ENCODE measurements at places on chromosomes 5 and 9.

GRCh38 chr9:19720377-19720776, 68.5 kb downstream of the SLC24A2 start:
- DNase-seq = no peak

- no peak for DNase-seq
Observed at GRCh38 chr5:121021681-121022080, 557.6 kb downstream of the PRR16 start.

GRCh38 chr9:136249877-136250559, 4.4 kb upstream of the QSOX2 start:
- no peak for DNase-seq

- DNase-seq = no peak
Observed at GRCh38 chr5:65749956-65750355, 28.0 kb downstream of the NLN start.

DNA sequence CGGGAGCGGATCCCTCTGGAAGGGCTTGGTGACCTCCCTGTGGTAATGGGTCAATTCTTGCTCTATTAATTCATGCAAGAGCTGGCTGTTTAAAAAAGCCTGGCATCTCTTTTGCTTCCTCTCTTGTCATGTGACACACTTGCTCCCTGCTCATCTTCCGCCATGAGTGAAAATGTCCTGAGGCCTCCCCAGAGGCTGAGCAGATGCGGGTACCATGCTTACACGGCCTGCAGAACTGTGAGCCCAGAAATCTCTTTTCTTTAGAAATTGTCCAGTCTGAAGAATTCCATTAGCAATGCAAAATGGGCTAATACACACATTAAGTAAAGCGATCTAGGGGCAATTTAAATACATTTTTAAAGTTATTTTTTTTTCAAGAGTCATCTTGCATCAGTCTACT, 48.7 kb upstream of the CDK20 start:
- no peak for DNase-seq

GRCh38 chr9:123343443-123344191, 12.4 kb upstream of the CRB2 start:
- no peak for DNase-seq

GRCh38 chr9:14710804-14711203, 11.7 kb downstream of the CER1 start:
- DNase-seq = peak; percentile 67

DNA sequence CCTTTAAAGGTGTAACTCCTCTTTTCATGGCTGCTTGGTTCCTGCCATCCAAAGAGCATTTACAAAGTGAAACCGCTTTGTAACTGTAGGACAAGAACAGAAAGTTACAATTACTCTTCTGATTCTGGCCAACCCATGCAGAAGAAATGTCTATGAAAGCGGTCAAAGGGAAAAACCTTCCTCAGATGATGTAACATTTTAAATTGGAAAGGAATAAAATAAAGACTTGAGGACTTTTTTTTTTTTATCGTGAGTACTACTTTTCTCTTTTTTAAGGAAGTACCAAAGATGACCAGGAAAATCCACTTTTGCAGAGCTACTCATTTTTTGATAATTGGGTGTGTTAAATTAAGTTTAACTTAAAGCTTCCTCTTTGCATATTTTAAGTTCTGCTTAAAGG, 13.0 kb upstream of the C9orf72 start:
- no peak for DNase-seq

- DNase-seq = no peak
Observed at GRCh38 chr5:58231041-58231440, 228.8 kb downstream of the PLK2 start.

DNA sequence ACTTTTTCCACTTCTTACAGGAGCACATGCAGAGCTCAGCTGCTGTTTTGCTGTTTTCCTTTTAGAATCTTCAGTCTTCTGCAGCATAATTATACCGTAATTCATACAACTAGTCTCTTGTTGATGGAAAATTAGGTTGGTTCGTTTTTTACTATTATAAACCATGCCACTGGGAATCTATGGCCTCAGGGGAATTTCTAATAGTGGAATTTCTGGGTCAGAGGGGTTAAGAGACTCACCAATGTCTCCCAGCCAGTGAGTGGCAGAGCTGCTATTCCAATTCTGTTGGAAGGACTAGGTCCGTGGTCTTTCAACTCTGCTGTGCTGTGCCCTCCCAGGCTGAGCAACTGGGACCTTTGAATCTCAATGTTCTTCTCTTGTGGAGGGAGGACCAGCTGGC, 282.5 kb downstream of the ZSWIM6 start:
- no peak for DNase-seq

GRCh38 chr9:75146229-75146628, 57.9 kb downstream of the OSTF1 start:
- peak; percentile 12 for DNase-seq

DNA sequence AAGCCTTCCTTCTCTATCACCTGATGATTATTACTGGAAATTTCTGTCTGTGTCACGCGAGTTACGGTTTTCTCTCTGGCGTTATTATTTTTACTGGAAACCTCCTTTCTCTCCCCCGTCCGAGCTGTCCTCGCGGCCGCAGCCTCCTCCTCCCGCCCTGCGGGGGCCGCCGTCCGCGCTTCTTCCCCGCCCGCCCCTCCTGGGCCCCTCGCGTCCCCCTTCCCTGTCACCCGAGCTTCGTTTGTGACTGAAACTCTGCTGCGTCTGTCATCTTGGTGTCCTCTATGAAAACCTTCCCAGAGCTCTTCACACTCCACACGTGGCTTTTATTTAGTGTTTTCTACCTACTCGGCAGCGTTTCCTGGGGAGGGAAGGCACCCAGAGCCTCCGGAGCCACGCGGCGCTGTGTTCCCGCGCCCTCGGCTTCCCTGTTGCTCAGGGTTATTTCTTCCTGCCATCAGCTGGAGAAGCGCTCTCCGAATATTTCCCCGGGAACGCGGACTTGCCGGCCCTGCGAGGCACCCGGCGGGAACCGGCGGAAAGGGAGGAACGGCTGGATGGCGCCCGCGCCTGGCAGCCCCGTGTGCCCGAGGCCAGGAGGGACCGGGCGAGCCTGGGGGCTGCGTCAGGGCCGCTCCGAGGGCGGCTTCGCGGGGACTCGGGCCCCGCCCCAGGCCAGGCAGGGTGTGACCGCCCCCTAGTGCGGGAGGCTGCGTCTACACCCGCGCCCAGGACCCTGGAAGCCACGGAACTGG, 33.9 kb downstream of the TRIP13 start:
- DNase-seq = no peak

DNA sequence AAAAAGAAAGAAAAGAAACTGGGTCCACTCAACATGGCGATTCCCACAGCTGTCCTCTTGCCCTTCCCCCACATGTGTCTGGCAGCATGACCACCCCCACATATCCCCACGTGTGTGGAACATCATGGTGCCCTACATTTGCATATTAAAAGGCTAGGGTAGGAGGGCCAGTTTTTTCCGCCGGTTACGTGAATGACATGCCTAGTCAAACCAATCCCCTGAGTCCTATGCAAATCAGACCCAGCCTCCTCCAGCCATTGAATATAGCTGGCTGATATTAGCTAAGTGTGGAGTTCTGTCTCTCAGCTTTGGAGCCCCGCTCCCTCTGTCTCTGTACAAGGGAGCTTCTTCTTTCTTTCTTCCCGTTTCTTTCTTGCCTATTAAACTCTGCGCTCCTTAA, 33.0 kb upstream of the CCDC112 start:
- no peak for DNase-seq

GRCh38 chr5:115838885-115839518, 2.4 kb downstream of the ATG12 start:
- no peak for DNase-seq

GRCh38 chr9:95561913-95562312, 45.1 kb upstream of the PTCH1 start:
- DNase-seq = no peak

DNA sequence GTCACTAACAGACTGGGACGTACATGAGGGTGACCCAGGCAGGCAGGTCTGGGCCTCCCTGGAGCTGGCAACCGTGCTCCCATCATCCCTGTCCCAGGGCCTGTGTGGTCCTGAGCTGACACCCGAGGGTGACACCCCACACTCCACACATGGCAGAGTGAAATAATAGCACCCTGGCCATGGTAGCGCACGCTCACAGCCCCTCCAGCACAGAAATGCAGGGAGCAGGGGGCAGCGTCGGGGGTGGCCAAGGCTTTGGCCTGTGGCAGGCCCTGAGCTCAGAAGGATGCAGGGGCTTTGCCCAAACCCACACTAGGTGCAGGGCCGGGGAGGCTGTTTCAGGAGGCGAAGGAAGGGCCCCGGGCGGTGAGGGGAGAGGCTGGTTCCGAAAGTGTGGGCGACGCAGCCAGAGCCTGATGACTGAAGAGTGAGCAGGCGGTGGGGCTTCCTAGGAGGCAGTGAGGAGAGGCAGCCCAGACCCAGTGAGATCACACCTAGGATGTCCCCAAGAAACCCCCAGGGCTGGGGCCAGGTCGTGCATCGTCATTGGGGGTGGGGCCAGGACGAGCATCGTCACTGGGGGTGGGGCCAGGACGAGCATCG, 12.9 kb downstream of the OR2V2 start:
- peak; percentile 20 for DNase-seq

GRCh38 chr5:126875303-126875785, 98.4 kb downstream of the LMNB1 start:
- DNase-seq = no peak

GRCh38 chr9:134389642-134390041, 63.4 kb downstream of the RXRA start:
- DNase-seq = no peak

GRCh38 chr5:56145511-56145910, 87.6 kb downstream of the ANKRD55 start:
- no peak for DNase-seq

- no peak for DNase-seq
Observed at GRCh38 chr5:168251259-168251658, 40.2 kb upstream of the WWC1 start.

DNA sequence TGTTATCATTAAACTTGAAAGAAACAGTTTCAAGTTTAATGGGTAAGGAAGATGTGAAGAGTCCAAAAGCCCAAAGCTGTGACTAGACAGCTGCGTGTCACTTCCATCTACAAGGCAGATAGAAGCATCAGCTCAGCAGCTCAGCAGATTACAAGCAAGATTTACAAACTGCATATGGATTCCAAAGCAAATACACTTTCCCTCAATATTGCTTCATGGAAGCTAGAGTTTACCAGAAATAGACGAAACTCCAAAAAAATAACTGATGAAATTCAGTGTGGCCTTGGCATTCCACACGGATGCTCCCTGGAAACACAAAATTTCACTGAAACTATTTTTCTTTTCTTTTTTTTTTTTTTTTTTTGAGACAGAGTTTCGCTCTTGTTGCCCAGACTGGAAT, 17.9 kb downstream of the MYO10 start:
- DNase-seq = no peak

DNA sequence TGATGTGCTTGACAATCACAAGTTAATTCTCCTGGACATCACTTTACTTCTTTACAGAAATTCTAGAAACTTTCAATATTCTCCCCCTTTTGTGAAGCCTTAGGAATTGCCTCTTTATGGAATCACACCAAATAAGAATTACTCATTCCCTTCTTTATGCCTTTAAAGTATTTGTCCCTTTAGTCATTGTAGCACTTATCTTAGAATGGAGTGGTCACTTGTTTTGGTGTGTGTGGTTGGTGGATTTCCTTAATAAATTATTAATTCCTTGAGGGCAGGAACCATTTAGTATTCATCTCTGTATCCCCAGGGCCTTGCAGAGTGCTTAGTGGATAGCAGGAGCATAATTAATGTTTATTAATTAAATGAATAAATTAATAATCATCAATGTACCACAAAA, 307.0 kb downstream of the ARRDC3 start:
- DNase-seq = no peak

DNA sequence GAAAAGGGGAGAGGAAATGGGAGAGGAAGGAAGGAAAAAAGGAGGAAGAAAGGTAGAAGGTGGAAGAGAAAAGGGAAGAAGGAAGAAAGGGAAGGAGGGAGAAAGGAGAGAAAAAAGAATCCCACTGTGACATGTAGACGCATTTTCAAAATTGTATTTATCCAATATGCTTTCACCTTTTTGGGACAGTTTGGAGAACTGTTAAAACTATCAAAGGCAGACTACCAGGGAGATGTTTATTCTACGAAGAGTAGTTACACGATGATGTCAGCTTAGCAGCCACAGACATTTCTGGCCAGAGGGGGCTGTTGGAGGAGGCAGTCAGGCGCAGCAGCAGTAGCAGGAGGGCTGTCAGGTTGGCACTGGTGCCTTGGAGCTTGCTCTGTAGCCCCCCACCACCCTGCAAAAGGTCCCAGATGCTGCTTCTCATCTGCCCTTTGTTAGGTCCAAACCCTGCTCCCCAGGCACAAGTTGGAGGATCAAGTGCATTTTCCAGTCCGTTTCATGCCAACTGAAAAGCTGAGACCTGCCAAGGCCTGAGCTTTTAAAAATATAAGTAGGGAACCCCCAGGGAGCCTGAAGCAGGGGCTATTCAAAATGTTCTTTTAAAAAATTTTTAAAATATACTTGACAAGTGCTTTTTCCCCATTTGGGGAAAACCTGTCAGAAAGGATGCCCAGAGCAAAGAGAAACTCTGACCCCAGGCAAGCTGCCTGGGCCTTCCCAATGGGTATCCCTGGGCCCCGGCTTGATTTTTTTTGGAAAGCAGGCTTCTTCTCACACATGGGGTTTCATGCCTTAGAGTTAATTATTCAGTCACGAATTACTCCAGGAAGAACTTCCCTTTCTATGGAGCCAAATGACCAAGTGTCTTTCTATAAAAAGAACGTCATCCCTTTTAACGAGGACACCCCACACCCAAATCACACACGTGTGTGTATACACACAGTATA, 203.3 kb downstream of the SLIT3 start:
- no peak for DNase-seq

GRCh38 chr9:10678790-10679189, 66.0 kb upstream of the PTPRD start:
- no peak for DNase-seq

- no peak for DNase-seq
Observed at GRCh38 chr5:179184521-179185050, 124.4 kb downstream of the ZNF354C start.
